ENCODE measurements at places on chromosomes 5 and 9.
A peak's percentile ranks its signal among the peaks of the same experiment; 100 is the strongest.

DNA sequence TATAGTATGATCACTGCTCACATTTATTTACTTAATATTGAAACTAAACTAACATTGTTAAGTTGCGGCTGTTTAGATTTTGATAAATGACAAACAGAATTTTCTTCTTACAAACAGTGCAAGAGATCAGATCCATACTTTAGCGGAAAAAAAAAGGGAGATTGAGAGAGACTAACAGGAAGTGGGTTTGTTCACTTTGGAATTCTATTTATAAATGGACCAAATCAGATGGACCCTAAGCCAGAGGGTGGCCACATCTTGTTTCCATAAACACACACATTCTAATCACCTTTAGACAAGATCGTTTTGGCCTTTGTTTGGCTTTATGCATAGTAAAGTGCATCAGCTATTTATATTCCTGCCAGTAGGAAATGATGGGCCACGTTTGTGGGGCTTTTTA lies 381.4 kb upstream of the CD180 start:
- H3K4me1 ChIP-seq: no peaks in the 10 kb centered on the region
- no peaks in the 10 kb centered on the region for H3K27me3 ChIP-seq
- H3K4me3 ChIP-seq: no peak overlapping the region
- no peak for DNase-seq
- H3K27ac ChIP-seq: no peak overlapping the region
- H3K36me3 ChIP-seq: no peaks in the 10 kb centered on the region

DNA sequence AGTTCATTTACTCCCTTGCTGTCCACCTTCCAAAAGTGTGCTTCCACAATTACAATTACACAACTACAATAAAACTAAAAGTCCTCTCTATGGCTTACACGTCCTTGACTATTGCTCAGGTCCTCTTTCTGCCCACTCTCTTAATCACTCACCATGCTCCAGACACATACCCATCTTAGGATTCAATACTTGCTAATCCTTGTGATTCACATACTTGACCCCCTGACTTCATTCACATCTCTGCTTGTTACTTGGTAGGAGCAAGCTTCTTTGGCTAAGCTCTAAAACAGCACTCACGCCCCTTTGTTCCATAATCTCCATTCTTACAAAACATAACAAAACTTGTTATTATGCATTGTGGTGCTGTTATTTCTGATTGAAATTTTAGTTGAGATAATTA lies 215.8 kb downstream of the EDIL3 start:
- no peaks in the 10 kb centered on the region for H3K4me1 ChIP-seq
- H3K27me3 ChIP-seq: no peaks in the 10 kb centered on the region
- no peak overlapping the region for H3K4me3 ChIP-seq
- no peak overlapping the region for H3K27ac ChIP-seq
- DNase-seq: no peak

- H3K27me3 ChIP-seq: no peaks in the 10 kb centered on the region
- DNase-seq: no peak
- no peaks in the 10 kb centered on the region for H3K4me1 ChIP-seq
- no peaks in the 10 kb centered on the region for H3K36me3 ChIP-seq
- no peak overlapping the region for H3K27ac ChIP-seq
These were observed 17.8 kb downstream of the UNC13B start for GRCh38 chr9:35179347-35180280.

DNA sequence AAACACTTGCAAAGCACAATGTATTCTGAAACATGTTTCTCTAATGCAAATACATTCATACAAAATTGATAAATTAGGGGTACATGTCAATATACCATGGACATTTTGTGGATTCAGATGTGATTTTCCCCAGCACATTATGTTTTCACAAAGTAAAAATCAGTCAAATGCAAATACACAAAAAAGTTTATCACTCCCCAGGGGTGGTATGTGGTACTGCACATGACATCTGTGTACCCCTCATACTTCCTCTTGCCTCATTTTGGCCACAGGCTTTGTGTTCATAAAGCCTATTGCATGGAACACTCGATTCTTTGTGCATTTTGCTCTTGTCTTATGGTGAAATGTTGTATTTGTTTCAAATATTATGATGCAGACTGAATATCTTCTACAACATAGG lies 116.8 kb upstream of the PDE4D start:
- no peaks in the 10 kb centered on the region for H3K36me3 ChIP-seq
- no peak overlapping the region for H3K27ac ChIP-seq
- no peaks in the 10 kb centered on the region for H3K4me1 ChIP-seq
- H3K4me3 ChIP-seq: no peak overlapping the region
- no peaks in the 10 kb centered on the region for H3K27me3 ChIP-seq

- no peak overlapping the region for H3K27ac ChIP-seq
- no peaks in the 10 kb centered on the region for H3K36me3 ChIP-seq
- no peak overlapping the region for H3K4me3 ChIP-seq
- H3K27me3 ChIP-seq: no peaks in the 10 kb centered on the region
These were observed 55.1 kb downstream of the NUP214 start for GRCh38 chr9:131180454-131180853.

- no peak overlapping the region for H3K27ac ChIP-seq
These were observed 19.1 kb downstream of the TNFSF8 start for GRCh38 chr9:114911167-114911821.

GRCh38 chr5:166624573-166624972 lies 1666.9 kb upstream of the WWC1 start:
- H3K4me1 ChIP-seq: no peaks in the 10 kb centered on the region
- no peaks in the 10 kb centered on the region for H3K36me3 ChIP-seq
- no peak for DNase-seq
- H3K4me3 ChIP-seq: no peak overlapping the region

- H3K4me1 ChIP-seq: peaks cover 4% of the 10 kb centered on the region
- H3K36me3 ChIP-seq: no peaks in the 10 kb centered on the region
- H3K27ac ChIP-seq: no peak overlapping the region
- no peak overlapping the region for H3K4me3 ChIP-seq
These were observed 2.2 kb downstream of the UNC5A start for GRCh38 chr5:176812269-176813259.

DNA sequence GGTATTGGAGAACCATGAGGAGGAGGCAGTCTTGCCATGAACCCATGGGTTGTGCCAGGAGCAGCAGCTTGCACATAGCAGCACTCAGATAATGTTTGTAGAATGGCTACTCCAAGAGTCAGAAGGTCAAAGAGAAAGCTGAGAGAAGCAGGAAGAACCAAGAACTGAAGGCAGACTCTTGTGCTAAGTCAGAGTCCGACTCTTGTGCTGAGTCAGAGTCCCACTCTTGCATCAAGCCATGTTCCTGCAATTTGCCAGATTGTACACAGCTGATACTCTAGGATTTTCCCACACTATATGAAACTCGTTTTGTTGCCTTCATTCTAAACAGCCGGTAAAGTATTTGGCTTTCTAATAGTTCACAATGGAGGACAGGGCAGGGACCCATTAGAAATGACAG lies 26.2 kb upstream of the HSPA9 start:
- DNase-seq: no peak
- H3K4me3 ChIP-seq: no peak overlapping the region
- no peak overlapping the region for H3K27ac ChIP-seq
- H3K36me3 ChIP-seq: no peaks in the 10 kb centered on the region
- no peaks in the 10 kb centered on the region for H3K27me3 ChIP-seq

- no peak overlapping the region for H3K4me3 ChIP-seq
- H3K4me1 ChIP-seq: no peaks in the 10 kb centered on the region
- no peak overlapping the region for H3K27ac ChIP-seq
- no peak for DNase-seq
- no peaks in the 10 kb centered on the region for H3K27me3 ChIP-seq
These were observed 13.5 kb downstream of the PCAT7 start for GRCh38 chr9:94568250-94568889.

- no peaks in the 10 kb centered on the region for H3K4me1 ChIP-seq
- DNase-seq: no peak
- H3K27me3 ChIP-seq: no peaks in the 10 kb centered on the region
These were observed 114.9 kb upstream of the ADAMTS16 start for GRCh38 chr5:5025098-5025773.

DNA sequence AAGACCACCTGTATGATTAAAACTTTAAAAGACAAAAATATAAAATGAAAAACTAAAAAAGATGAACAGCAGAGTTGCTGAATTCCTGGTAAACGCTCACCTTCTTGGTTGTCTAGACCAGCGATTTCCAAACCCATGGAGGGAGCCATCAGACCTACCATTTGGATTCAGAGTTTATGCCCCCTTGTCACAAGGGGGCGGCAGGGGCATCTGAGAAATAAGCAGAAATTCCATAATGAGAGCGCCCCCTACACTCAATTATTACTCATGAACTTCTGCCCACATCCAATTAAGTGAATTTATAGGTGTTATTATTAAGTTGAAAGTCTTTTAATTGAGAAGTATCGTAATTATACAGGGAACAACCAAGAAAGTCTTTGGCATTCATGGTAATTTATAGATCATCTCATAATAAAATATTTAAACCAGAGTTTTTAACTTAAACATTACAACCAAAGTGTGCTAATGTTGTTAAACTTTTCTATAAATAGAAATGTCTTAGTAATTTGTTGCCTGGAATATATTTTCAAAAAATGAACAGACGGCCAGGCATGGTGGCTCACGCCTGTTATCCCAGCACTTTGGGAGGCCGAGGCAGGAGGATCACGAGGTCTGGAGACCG lies 35.2 kb upstream of the SPATA31C2 start:
- H3K27ac ChIP-seq: no peak overlapping the region
- no peak overlapping the region for H3K4me3 ChIP-seq
- no peak for DNase-seq
- H3K27me3 ChIP-seq: no peaks in the 10 kb centered on the region

- no peak for DNase-seq
- H3K27ac ChIP-seq: no peak overlapping the region
- H3K4me3 ChIP-seq: no peak overlapping the region
- no peaks in the 10 kb centered on the region for H3K4me1 ChIP-seq
These were observed 807.7 kb downstream of the MTRR start for GRCh38 chr5:8676695-8677094.

DNA sequence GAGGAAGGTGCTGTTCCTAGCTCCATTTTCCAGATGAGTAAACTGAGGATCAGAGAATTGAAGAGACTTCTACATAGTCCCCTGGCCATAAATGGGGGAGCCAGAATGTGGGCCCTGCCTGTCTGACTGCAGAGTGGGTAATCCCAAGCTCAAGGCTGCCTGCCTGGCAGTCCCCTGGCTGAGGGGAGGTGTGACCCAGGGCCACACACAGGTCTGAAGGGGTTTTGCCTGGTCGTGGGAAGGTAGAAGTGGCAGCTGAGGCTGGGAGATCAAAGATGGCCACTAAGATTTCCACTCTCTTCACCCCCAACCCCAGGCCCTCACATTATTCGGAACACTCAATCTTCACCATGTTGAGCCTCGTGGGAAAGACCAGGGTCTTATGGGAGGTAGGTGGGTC lies 176.3 kb downstream of the MACROH2A1 start:
- H3K27ac ChIP-seq: peak overlapping the region; percentile 65
- no peak for DNase-seq
- H3K27me3 ChIP-seq: no peaks in the 10 kb centered on the region
- no peaks in the 10 kb centered on the region for H3K36me3 ChIP-seq
- H3K4me3 ChIP-seq: no peak overlapping the region

DNA sequence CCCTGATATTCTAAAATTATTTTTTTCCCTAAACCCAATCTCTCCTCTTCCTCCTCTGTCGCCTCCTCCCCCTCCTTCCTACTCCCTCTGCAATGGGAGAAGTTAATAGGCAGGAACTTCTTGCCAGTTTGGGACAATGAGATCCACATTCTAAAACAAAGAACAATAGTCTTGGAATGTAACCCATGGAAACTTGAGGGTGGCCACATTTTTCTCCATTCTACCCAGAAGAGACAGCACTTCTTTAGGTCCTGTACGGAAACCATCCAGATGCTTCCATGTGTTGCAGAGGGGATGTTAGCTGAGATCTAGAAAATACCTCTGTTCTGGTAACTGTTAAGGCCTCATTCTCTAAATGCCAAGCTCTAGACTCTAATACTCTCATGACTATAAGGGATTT lies 10.0 kb downstream of the SPARC start:
- peaks cover 29% of the 10 kb centered on the region for H3K36me3 ChIP-seq
- H3K27ac ChIP-seq: peak overlapping the region; percentile 43
- no peak overlapping the region for H3K4me3 ChIP-seq

GRCh38 chr9:6959270-6960000 lies 201.7 kb downstream of the KDM4C start:
- no peaks in the 10 kb centered on the region for H3K36me3 ChIP-seq
- no peaks in the 10 kb centered on the region for H3K4me1 ChIP-seq
- no peak overlapping the region for H3K4me3 ChIP-seq
- DNase-seq: no peak

DNA sequence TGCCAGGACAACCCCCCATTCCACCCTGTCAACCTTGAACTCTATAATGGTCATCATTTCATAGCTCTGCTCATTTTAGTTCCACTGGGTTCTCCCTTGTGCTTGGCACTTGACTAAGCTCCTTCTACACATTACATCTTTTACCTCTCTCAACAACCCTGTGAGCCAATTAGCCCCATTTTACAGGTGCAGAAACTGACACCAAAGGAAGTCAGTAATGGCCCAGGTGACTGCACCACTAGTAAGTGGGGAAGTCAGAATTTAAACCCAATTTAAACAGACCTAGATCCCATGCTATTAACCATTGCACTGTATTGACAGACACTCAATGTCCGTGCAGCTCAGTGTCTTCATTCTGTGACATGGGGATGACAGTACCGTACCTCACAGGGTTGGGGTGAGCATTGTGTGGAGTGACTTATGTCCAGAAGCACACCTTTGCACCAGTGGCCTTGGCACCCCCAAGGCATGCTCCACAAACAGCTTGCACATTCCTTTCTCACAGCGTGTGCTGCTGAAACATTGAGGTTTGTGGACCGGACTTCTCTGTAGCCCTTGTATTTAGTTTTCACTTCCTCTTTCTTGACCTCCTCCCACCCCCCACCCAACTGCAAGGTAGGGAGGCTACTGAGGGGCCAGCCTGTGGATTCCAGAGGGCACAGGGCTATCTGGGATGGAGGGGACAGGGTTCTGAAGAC lies 23.1 kb downstream of the IRF1 start:
- no peak overlapping the region for H3K27ac ChIP-seq
- peaks cover 89% of the 10 kb centered on the region for H3K4me1 ChIP-seq
- no peaks in the 10 kb centered on the region for H3K36me3 ChIP-seq

- no peak overlapping the region for H3K27ac ChIP-seq
- no peak overlapping the region for H3K4me3 ChIP-seq
- H3K4me1 ChIP-seq: peaks cover 10% of the 10 kb centered on the region
- H3K36me3 ChIP-seq: peaks cover 31% of the 10 kb centered on the region
These were observed 15.5 kb downstream of the CARD19 start for GRCh38 chr9:93111371-93112115.

- no peaks in the 10 kb centered on the region for H3K27me3 ChIP-seq
- H3K4me3 ChIP-seq: no peak overlapping the region
- no peaks in the 10 kb centered on the region for H3K36me3 ChIP-seq
- no peak for DNase-seq
These were observed 260.5 kb downstream of the CDK5RAP2 start for GRCh38 chr9:120319452-120319851.

GRCh38 chr5:9903801-9904200 lies 273.6 kb upstream of the TAS2R1 start:
- no peaks in the 10 kb centered on the region for H3K36me3 ChIP-seq
- no peaks in the 10 kb centered on the region for H3K4me1 ChIP-seq
- no peaks in the 10 kb centered on the region for H3K27me3 ChIP-seq
